ENCODE measurements at places on chromosomes 7 and 10. TPM values are rescaled to one million over a fixed set of nuclear protein-coding genes. Genes with fewer than 3 reads are reported as not detected.

The BICC1 gene
- total RNA-seq: 86.8 TPM

The ITIH5 gene
- not detected for total RNA-seq

DNA sequence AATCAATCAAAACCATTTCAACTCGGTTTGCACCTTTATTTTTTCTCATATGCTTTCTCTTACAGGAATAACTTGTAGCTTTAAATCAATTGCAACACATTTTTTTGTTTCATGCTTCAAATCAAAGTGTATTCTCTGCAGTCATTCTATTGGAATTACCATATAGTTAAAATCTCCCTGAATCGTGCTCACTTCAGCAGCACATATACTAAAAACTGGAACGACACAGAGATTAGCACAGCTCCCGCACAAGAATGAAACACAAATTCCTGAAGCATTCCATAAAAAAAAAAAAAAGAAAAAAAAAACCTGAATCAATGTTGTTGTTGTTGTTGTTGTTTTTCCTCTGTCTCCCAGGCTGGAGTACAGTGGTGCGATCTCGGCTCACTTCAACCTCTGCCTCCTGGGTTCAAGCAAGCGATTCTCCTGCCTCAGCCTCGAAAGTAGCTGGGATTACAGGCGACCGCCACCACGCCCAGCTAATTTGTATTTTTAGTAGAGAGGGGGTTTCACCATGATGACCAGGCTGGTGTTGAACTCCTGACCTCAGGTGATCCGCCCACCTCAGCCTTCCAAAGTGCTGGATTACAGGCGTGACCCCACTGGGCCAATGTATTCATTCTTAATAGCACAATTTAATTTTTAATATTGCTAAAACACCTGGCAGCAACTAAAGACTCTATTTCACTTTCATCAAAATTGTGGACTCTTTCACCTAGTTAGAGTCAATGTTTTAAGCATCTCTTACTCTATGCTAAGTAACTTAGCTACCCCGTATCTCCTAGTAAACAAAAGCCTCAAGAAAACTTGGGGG is 26.3 kb downstream of the ANKRD61 start:
- DNase-seq: peak; percentile 30

The AZGP1 gene
- total RNA-seq: not detected

- DNase-seq: peak; percentile 29
These were observed 129.9 kb upstream of the COL1A2 start for GRCh38 chr7:94264756-94265155.

GRCh38 chr7:97865104-97865503 is 7.1 kb downstream of the ASNS start:
- DNase-seq: no peak

The CALHM2 gene
- total RNA-seq: 62.6 TPM

- no peak for DNase-seq
These were observed 13.6 kb upstream of the SLF2 start for GRCh38 chr10:100899171-100899570.

The UPK3BL1 gene
- 10.8 TPM for total RNA-seq

DNA sequence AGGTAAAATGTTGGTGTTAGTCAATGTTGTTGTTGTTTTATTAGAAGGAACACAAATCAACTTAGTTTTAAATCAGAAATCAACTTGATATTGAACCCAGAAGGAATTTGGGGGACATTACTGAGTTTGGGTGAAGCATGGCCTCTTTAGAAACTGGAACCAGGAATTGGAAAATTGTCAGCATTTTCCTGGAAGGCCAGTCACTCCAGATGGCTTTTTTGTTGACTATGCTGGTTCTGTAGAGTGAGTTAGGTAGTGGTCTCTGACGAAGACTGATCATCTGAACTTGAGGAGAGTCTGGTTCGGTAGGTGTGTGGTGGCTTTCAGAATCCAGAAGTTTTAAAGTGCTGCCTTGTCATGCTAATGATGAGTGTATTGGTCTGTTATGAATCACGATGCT is 111.5 kb downstream of the BMPER start:
- DNase-seq: no peak

The OR2A42 gene
- 0.32 TPM for total RNA-seq

The SPDYE9 gene
- not detected for total RNA-seq

DNA sequence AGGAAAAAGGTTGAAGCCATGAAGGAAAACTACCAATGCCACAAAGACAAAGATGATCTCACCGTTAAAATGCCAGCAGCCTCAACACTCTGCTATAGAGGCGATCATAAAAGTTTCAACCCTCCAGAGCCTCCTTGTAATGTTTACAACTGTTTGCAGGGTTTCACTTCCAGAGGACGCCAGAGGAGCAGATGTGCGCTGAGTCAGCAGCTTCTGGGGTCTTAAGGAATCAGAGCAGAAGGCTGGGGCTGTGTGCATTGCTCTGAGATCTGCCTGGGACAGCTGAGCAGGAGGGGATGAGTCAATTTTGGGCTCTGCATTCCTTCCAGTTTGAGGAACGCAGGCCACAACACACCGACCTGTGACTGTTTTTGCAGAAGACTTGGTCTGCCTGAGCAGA is 98.3 kb downstream of the TMEM130 start:
- peak; percentile 79 for DNase-seq

The SH2D4B gene
- total RNA-seq: not detected

DNA sequence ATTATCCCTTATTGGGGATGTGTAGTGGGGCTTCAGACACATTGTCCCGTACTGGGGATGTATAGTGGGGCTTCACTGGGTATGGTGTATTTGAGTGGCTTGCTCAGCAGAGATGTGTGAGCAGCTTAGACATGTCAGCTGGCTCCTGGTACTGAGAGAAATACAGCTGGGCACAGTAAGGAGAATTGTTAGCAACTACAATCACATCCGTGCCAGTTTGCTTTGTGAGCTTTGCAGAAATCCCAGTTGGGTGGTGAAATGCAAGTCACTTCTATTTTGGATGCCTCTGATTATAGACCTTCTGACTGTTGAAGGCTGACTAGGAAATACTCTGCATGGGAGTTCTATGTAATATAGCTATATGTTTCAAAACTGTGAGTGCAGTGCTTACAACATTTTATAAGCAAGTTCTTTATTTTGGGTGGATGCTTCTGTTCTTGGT is 10.8 kb downstream of the CCNY start:
- DNase-seq: peak; percentile 46

DNA sequence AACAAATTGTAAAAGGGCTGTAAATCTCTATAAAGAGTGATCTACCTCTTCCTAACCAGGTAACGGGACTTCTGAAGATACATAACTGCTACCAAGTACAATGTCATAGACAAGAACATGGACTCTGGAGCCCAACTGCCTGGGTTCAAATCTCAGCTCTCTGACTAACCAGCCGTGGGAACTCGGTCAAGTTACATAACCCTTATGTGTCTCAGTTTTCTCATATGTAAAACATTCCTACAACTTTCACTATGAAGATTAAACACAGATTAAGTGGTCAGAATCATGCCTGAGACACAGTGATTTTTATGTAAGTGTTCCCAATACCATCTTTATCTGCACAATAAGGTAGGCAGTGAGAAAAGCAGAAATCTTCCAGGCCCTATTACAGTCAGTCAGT is 52.6 kb downstream of the ITGB1 start:
- DNase-seq: peak; percentile 57

- DNase-seq: peak; percentile 77
These were observed 50.8 kb upstream of the SLC29A3 start for GRCh38 chr10:71268247-71268691.

DNA sequence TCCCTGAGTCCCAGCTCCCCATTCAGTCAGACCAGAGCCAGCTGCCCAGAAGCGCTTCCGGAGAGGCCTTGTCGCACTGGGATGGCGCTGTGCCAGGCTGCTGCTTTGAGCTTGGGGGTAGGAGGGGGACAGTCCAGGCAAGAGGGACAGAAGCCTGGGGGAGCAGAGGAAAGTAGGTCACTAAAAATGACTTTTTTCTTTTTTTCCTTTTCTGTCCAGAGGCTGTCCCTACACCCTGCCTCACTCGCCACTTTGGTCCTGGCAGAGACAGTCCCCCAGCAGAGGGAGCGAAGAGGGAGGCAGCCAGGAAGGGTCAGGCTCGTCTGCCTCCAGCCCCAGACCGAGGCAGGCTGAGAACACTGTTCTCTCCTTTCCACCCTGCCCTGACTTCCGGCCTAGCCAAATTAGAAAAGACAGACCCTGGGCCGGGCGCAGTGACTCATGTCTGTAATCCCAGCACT is 15.8 kb upstream of the TRIM8 start:
- peak; percentile 53 for DNase-seq

The DPYSL4 gene
- total RNA-seq: 1.8 TPM

The RBM28 gene
- 11.3 TPM for total RNA-seq

- DNase-seq: peak; percentile 77
These were observed 26.3 kb upstream of the WDFY4 start for GRCh38 chr10:48658243-48658974.

All from GM23248 (cell line).